ENCODE measurements at places on chromosomes 4 and X. TPM values are rescaled to one million over a fixed set of nuclear protein-coding genes. Genes with fewer than 3 reads are reported as not detected.

The F8A2 gene
- not detected for total RNA-seq

The DIAPH2 gene
- total RNA-seq = 42.3 TPM

The PPEF2 gene
- total RNA-seq = not detected

The DKK2 gene
- 0.82 TPM for total RNA-seq

The HTR2C gene
- total RNA-seq = not detected

The TBX22 gene
- not detected for total RNA-seq

The ACE2 gene
- total RNA-seq = not detected

The GUCY1A1 gene
- total RNA-seq = 0.09 TPM

The HHIP gene
- total RNA-seq = 16.0 TPM

The PLS3 gene
- 309 TPM for total RNA-seq

The CXCL5 gene
- total RNA-seq = 0.36 TPM

All from fibroblast of the aortic adventitia (primary cell).